ENCODE measurements at places on chromosomes 13 and 19. TPM values are rescaled to one million over a fixed set of nuclear protein-coding genes. Genes with fewer than 3 reads are reported as not detected.

AMER2 gene
- not detected for total RNA-seq

FBN3 gene
- total RNA-seq: not detected

ZNF180 gene
- 10.6 TPM for total RNA-seq

GGN gene
- 0.29 TPM for total RNA-seq

COL5A3 gene
- total RNA-seq: not detected

C13orf42 gene
- total RNA-seq: not detected

LCP1 gene
- total RNA-seq: 355 TPM

C19orf38 gene
- 7.0 TPM for total RNA-seq

PRR19 gene
- not detected for total RNA-seq

NUMBL gene
- 28.6 TPM for total RNA-seq

SLC25A41 gene
- total RNA-seq: not detected

ZNF345 gene
- 7.2 TPM for total RNA-seq

PSG5 gene
- not detected for total RNA-seq

CEP89 gene
- total RNA-seq: 20.1 TPM

SAMD4B gene
- total RNA-seq: 52.7 TPM

ZNF878 gene
- not detected for total RNA-seq

ZNF549 gene
- total RNA-seq: 7.1 TPM

KLK12 gene
- not detected for total RNA-seq

IZUMO4 gene
- 26.8 TPM for total RNA-seq

FCHO1 gene
- 103 TPM for total RNA-seq

RFPL4A gene
- total RNA-seq: not detected

IGSF23 gene
- not detected for total RNA-seq

GJB2 gene
- total RNA-seq: 0.13 TPM

ZNF446 gene
- 18.0 TPM for total RNA-seq

DACT3 gene
- total RNA-seq: 0.11 TPM

PSG6 gene
- not detected for total RNA-seq
